PC-3 (cell line): ENCODE measurements at places on chromosomes 12 and 14.

DNA sequence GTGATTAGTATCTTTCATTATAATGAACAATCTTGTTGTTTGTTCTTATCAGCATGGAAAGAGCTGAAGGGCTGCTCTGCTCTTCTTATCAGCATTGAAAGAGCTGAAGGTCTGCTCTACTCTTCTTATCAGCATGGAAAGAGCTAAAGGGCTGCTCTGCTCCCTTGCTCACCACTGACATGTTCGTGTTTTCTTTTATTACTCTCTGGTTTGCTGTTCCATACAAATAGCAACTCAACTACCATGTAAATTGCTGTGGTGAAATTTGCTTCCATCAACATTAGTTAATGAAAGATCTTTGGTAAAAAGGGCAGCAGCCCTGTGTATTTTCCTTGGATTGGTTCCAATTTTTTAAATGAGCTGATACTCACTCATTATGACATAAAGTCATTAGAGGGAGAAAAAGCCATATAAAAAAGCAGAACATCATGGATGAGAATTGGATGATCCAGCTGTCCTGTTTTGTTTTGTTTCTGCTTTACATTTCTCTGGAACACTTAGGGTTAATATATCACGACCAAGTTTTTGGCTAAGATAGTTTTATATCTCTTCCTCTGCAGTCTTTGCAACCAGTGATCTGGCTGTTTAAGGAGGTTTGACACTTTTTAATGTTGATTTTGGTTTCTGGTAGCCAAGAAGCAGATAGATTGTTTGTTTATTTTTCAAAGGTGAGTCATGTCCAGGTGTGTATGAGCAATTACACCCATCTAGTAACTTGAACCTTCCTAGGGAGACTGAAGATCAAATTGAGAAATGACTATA, 356.6 kb downstream of the CEP128 start:
- DNase-seq = peak; percentile 93

DNA sequence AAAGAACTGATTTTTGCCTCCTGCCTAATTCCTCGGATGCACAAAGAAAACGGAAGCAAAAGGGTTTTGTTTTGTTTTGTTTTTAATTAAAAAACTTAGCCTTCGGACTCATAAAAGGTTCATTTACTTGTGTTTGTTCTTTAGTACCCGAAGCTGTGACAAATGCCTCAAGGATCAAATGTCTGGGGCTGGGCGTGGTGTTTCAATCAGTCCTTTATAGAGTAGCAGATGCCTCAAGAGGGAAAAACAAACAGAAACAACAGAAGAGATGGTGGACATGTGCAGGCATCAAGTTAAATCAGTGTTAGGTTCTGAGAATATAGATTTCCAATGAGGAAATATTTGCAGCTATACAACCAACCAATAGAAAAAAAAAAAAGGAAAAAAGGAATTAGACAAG, 1.6 kb upstream of the WIF1 start:
- peak; percentile 31 for DNase-seq

- DNase-seq = no peak
Observed at GRCh38 chr12:8960176-8960575, 10.7 kb upstream of the M6PR start.

DNA sequence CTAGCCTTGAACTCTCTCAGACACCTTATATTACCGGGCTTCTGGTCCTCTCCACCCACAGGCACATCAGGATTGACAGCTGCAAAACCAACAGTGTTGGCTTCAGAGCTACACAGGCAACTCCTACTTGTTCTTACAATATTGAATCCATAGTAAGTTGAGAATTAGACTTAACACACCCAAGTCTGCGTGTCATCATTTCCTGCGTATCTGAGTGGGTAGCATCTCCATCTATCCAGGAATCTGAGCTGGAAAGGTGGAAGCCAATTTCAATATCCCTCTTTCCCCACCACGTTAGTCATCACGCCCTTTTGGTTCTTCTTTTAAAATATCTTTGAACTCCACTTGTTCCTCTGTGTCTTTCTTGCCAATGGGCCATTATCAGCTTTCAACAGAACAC, 37.2 kb downstream of the NRXN3 start:
- DNase-seq = no peak

DNA sequence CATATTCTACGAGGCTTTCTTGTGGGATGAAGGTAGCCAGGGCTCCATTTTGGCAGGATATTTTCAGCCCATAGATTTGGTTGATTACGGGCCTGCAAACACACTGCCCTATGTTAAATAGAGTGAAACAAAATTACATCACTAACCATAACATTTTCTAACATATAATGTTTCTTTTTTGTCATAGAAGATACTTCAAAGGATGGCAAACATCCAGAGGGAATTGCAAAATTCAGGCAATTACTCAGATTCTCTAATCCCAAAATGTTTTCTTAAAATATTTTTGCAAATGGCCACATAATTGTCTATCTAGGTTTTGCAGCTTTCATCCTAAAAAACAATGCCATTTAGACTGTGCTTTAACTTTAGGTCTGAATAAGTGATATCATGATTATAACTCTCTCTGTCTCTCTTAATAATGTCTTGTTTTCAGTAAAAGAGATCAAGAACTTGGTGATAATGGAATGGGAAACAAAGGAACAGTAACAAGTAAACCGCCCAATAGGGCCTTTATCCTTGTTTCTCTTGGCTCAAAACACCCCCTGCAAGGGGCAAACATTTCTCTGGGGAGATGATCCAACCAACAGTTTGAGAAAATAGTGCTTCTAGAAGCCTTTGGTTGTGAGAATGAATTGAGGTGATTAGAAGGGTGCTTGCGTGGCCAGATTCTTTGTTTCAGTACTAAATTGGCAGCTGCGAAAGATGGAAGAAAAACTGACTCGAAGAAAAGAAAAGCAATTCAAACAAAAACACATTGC, 54.4 kb upstream of the BTG1 start:
- no peak for DNase-seq

DNA sequence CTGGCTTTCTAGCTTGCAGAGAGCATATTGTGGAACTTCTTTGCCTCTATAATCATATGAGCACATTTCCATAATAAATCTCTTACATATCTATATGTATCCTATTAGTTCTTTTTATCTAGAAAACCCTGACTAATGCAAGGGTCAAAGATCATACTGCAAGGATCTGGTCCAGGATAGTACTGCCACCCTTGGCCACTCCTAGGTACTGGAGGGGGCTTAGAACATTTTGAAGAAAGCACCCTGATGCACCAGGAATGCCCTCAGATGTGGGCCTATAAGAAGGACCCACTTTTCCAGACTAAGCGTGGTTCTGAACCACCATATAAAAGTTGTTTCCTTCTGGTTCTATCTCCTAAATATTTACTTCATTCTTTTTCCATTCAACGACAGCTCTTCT, 14.6 kb downstream of the ATXN7L3B start:
- DNase-seq = peak; percentile 12

- no peak for DNase-seq
Observed at GRCh38 chr12:15270591-15270990, 49.4 kb upstream of the RERG start.

DNA sequence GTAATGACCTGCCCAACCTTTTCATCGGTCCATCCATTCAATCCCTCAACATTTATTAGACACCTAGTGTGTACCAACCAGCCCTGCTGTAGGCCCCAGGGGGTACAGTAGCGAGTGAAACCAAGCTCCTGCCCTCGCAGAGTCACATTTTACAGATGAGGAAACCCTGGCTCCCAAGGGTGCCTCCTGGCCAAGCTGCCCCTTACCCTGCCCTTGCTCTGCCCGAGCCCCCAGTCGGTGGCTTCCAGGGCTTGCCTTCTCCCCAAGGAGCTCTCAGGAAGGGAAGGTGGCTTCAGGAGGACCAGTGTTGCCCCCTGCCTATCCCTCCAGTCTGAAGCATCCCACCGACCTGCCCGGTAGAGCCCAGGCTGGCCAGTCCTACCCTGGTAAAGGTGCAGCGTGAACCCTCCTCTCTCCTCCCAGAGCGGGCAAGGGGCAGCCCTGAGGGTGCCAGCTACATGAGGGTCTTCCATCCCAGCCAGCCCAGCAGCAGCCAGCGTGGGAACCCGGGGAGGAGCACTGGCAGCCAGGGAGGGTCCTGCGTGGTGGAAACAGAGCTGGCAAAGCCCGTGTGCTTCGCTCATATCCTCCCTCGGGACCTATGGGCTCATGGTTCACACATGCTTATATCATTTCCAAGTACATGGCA, 670 bp upstream of the BEGAIN start:
- DNase-seq = no peak

- DNase-seq = no peak
Observed at GRCh38 chr14:21037156-21037555, 2.5 kb upstream of the RNASE13 start.

DNA sequence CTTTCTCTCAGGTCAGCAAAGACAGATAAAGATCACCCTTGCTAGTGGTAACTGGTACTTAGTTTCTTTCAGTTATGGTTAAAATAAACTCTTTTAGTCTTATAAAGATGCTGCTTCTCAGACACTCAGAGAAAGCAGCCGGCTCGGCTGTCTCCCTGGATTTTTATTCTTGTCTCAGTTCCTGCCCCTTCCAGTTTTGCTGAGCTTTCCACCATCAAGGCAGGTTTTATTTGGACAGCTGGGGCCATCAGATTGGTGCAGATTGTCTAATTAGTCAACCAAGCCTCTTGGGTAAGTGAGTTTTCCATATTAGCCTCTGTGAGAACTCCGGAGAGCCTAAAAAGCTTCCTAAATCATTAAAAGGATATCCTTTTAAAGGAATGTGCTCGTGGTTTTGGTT, 130.8 kb upstream of the BMP4 start:
- DNase-seq = no peak

DNA sequence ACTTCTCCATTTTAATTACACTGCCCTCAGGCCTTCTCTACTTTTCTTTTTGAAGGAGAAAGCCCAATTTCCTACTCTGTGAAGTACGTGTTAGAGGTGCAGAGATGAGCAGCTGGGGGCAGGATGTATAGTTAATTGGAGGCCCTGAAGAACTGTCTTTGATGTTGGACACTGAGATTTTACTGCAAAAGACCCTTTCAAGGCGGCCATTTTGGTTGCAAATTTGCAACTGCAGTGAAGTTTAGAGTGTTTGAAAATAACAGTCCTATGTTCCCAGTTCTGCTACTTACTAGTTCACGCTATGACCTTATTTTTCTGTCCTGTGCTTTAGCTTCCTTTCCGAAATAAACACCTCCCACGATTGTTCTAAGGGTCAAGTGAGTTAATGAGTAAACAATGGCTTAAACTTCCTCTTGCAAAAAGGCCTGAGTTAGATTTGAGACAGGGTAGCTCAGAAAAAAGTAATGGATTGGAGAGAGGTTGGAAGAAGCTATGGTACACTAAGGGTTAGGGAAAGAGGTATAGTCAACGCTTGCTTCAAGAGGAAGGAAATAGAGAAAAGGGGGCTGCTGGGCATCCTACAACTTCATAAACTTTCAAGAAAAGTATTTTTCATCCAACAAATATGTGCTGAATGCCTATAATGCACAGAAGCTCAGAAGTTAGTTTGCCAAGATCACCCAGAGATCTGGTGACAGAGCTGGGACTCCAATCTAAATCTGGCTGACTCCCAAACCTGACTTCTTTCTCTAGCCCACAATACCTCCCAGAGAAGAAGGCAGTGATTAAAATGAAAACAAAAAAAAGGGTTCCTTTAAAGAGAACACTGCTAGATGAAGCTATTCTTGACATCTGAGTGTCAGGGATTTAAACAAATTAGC, 26.4 kb upstream of the DICER1 start:
- no peak for DNase-seq

- peak; percentile 3 for DNase-seq
Observed at GRCh38 chr12:15152456-15152855, 68.8 kb downstream of the RERG start.

DNA sequence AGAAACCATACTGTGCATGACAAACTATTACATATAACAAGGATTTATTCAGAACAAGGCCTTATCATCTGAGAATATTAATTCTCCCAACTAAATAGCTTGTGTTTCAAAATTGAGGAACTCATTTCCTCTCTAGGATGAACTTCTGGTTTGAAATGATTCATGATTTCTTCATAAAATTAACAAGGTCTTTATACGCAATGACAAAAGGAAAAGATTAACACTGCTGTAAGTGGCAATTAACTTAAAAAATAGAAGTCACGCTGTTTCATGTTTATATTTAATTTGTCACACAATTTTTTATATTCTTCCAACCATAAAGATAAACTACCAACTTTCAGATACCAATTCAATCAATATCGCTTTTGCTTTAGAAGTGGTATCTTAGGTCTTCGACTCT, 80.8 kb downstream of the GRIP1 start:
- DNase-seq = no peak

- DNase-seq = no peak
Observed at GRCh38 chr14:83147006-83147405, 1613.4 kb upstream of the SEL1L start.

DNA sequence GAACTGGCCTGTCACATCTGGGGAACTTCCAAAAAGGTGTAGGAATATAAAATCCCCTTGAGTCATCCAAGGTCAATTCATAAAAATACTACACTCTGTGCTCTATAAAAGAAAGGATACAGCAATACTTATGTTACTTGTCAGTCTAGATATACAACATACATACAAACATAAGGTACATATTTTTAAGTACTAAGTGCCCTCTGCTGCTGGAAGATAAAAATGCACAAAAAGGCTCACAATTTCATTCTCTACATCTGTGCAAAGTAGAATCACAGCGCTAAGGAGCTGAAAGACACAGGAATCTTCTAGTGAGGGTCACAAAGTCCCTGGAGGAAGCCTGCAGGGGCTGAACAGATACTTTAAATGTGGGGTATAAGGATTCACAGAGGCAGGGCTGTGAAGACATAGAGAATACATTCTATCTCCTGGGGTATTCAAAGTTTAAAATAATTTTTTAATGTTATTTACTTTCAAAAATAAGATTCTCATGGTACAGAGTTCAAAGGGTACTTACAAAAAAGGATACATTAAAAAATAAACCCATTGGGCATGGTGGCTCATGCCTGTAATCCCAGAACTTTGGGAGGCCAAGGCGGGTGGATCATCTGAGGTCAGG, 10.2 kb upstream of the GOLGA5 start:
- DNase-seq = peak; percentile 85

DNA sequence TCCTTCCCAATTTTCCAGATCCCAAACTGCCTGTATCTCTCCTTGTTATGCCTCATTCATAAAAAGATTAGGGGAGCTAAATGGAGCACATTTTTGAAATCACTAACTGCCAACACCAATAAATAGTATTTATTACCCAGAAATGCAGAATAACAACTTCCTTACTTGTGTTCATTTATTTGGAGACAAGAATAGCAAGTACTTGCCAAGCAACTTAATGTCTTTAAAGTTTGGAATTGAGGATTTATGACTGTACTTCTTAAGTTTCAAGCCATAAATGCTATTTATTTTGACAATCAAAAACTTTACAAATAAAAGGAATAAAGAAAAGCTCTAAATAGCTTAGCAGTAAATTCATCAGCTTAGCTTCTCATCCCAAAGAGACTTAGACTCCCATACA, 626.1 kb upstream of the NOVA1 start:
- no peak for DNase-seq

GRCh38 chr14:23208324-23208723, 24.9 kb upstream of the SLC7A8 start:
- no peak for DNase-seq

- DNase-seq = peak; percentile 24
Observed at GRCh38 chr14:68694516-68695235, 98.2 kb downstream of the ZFP36L1 start.

- peak; percentile 36 for DNase-seq
Observed at GRCh38 chr14:75980856-75981255, 939 bp downstream of the TGFB3 start.

- no peak for DNase-seq
Observed at GRCh38 chr12:11759899-11760298, 110.4 kb downstream of the ETV6 start.
